ENCODE measurements at places on chromosomes 5 and 9. TPM values are rescaled to one million over a fixed set of nuclear protein-coding genes. Genes with fewer than 3 reads are reported as not detected.

Gene HSD17B3
- not detected for total RNA-seq

Gene OR1J2
- total RNA-seq: not detected

Gene CTNNA1
- total RNA-seq: 394 TPM

Gene OR2S2
- total RNA-seq: not detected

Gene UBLCP1
- 20.3 TPM for total RNA-seq

Gene IER5L
- total RNA-seq: 12.3 TPM

Gene PCDHGC4
- total RNA-seq: 0.90 TPM

Gene PCDHA10
- total RNA-seq: 0.07 TPM

Gene LCN9
- total RNA-seq: not detected

Gene PTGES
- total RNA-seq: not detected

GRCh38 chr5:157516006-157516405, 56.0 kb downstream of the NIPAL4 start:
- H3K36me3 ChIP-seq: peaks cover 2% of the 10 kb centered on the region
- peaks cover 17% of the 10 kb centered on the region for H3K4me1 ChIP-seq
- H3K27me3 ChIP-seq: no peaks in the 10 kb centered on the region
- H3K27ac ChIP-seq: no peak overlapping the region

DNA sequence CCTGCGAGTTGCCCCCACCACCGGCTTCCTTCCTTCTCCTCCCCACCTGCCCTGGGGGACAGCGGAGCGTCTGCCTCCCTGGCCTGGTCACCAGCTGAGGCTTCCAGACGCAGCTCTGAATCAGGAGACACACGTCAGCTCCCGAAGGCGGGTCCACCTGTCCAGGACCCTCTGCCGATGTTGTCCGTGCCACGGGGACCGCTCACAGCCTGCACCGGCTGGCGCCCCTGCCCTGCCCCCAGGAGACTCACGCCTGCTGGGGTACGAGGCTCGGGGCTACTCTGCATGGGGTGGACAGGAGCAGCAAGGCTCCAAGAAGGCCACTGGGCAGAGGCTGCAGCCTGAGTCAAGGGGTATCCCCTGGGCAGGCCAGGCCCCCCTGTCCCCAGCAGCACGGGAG, 1.9 kb upstream of the CCDC187 start:
- no peak overlapping the region for H3K4me3 ChIP-seq
- H3K4me1 ChIP-seq: no peaks in the 10 kb centered on the region
- DNase-seq: no peak
- no peaks in the 10 kb centered on the region for H3K36me3 ChIP-seq

GRCh38 chr9:14072850-14073249, 241.1 kb downstream of the NFIB start:
- H3K4me1 ChIP-seq: no peaks in the 10 kb centered on the region
- DNase-seq: no peak
- H3K27ac ChIP-seq: no peak overlapping the region
- no peaks in the 10 kb centered on the region for H3K27me3 ChIP-seq
- H3K36me3 ChIP-seq: no peaks in the 10 kb centered on the region

DNA sequence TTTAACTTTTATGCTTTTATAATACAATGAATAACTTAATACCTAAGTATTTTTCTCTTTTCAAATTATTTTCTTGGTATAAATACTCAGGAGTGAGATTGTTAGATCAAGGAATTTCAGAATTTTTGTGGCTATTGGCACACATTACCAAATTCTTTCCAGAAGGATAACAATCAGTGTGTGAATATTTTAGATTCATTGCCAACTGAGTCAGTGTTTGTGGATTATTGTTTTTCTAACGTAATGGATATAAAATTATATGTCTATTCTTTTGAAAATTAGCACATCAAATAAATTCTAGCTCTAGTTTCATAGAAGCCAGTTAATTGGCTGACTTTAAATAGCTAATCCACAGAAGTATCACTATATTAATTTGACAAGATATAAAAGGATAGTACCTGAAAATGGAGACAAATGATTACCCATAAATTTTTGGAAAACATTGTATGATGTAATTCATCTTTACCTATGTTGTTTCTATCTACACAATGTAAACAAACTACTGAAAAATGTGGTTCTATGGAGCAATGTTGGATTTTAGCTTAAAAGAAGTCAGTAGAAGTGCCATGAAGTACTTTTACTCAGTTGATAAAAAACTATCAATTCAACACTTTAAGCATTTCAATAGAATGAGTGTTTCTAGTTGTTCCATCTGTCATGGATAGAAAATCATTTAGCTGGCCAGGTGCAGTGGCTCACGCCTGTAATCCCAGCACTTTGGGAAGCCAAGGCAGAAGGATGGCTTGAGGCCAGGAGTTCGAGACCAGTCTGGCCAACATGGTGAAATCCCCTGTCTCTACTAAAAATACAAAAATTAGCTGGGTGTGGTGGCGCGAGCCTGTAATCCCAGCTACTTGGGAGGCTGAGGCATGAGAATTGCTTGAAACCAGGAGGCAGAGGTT, 185.1 kb downstream of the ADAMTSL1 start:
- peaks cover 12% of the 10 kb centered on the region for H3K4me1 ChIP-seq
- peak; percentile 71 for DNase-seq
- no peaks in the 10 kb centered on the region for H3K36me3 ChIP-seq
- no peak overlapping the region for H3K4me3 ChIP-seq
- peak overlapping the region; percentile 57 for H3K27ac ChIP-seq

- peak within 1 kb of the TSS; percentile 92 for H3K4me3 ChIP-seq
- peaks cover 21% of the 10 kb centered on the region for H3K4me1 ChIP-seq
- no peaks in the 10 kb centered on the region for H3K27me3 ChIP-seq
- no peaks in the 10 kb centered on the region for H3K36me3 ChIP-seq
- peak within 1 kb of the TSS; percentile 90 for H3K27ac ChIP-seq
Observed at GRCh38 chr9:132670457-132671391, at the start of gene GTF3C4. Gene GTF3C4 (plus strand): TSS chr9:132670464. CDS start chr9:132670599, 135 bp downstream.

DNA sequence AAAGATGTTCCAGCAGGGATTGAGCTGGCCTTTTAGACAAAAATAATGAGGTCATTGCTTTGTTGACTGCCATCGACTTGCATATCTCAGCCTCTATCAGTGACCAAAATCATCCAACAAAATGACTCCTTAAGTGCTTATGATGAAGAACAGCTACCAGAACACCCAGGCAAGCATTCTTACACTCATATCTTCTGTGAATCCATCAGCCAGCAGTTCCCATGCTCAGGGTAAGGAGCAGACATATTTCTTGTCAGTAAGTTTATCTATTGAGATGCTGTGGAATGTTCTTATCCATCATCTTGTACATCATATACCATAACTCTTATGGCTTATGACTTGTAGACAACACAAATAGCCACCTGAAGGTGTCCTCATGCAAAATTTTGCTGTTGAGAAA, 20.2 kb upstream of the SPDL1 start:
- H3K27ac ChIP-seq: no peak overlapping the region
- H3K27me3 ChIP-seq: no peaks in the 10 kb centered on the region
- no peak for DNase-seq
- no peaks in the 10 kb centered on the region for H3K36me3 ChIP-seq

- no peak overlapping the region for H3K27ac ChIP-seq
- H3K36me3 ChIP-seq: no peaks in the 10 kb centered on the region
- peak; percentile 68 for DNase-seq
- peaks cover 4% of the 10 kb centered on the region for H3K4me1 ChIP-seq
- H3K4me3 ChIP-seq: no peak overlapping the region
Observed at GRCh38 chr9:111621895-111622480, 9.1 kb upstream of the DNAJC25 start.

- H3K27ac ChIP-seq: no peak overlapping the region
- no peaks in the 10 kb centered on the region for H3K4me1 ChIP-seq
- no peak for DNase-seq
- H3K27me3 ChIP-seq: no peaks in the 10 kb centered on the region
Observed at GRCh38 chr5:6464441-6464840, 15.8 kb downstream of the UBE2QL1 start.

- no peak overlapping the region for H3K4me3 ChIP-seq
- no peak overlapping the region for H3K27ac ChIP-seq
- no peaks in the 10 kb centered on the region for H3K27me3 ChIP-seq
- H3K4me1 ChIP-seq: peaks cover 16% of the 10 kb centered on the region
- DNase-seq: peak; percentile 21
Observed at GRCh38 chr5:172110921-172111851, 76.8 kb downstream of the STK10 start.

DNA sequence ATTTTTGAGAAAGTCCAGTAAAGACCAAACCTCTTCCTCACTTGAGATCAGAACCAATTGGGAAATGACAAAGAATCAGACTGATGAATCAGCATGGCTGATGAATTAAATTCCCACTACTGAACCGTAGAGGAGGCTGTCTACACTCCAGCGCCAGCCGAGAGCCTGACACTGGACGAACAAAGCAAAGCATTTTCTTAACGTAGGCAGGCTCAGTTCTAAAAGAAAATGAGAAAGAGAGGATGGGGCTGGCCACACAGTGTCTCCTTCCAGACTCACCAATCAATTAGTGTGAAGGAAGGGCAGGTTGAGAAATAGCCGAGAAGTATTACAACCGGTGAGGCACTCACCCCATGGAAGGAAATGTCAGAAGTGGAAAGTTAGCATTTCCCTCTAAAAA, 49.4 kb downstream of the ITGA1 start:
- DNase-seq: peak; percentile 76
- H3K4me3 ChIP-seq: no peak overlapping the region
- peaks cover 20% of the 10 kb centered on the region for H3K4me1 ChIP-seq
- peak overlapping the region; percentile 48 for H3K27ac ChIP-seq

DNA sequence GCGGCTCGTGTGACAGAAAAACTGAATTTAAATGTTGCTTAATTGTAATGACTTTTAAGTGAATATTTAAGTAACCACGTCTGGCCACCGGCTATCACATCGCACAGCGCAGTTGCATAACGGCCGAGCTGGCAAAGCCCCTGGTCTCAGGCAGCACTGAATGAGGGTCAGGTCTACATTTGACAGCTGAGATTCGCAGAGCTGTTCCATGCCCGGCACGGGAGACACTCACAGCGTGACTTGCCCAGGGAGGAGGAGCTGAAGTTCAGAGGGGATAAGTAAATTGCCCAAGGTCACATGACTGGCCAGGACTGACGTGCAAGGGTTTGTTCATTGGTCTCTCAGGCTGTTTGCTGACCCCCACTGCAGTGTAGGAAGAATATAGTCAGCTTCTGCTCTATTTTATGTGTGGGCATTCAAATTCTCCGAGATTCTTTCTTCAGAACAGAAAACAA, 17.4 kb upstream of the COL5A1 start:
- no peak overlapping the region for H3K4me3 ChIP-seq
- DNase-seq: no peak
- no peak overlapping the region for H3K27ac ChIP-seq
- H3K27me3 ChIP-seq: no peaks in the 10 kb centered on the region
- H3K36me3 ChIP-seq: no peaks in the 10 kb centered on the region
- H3K4me1 ChIP-seq: peaks cover 29% of the 10 kb centered on the region

DNA sequence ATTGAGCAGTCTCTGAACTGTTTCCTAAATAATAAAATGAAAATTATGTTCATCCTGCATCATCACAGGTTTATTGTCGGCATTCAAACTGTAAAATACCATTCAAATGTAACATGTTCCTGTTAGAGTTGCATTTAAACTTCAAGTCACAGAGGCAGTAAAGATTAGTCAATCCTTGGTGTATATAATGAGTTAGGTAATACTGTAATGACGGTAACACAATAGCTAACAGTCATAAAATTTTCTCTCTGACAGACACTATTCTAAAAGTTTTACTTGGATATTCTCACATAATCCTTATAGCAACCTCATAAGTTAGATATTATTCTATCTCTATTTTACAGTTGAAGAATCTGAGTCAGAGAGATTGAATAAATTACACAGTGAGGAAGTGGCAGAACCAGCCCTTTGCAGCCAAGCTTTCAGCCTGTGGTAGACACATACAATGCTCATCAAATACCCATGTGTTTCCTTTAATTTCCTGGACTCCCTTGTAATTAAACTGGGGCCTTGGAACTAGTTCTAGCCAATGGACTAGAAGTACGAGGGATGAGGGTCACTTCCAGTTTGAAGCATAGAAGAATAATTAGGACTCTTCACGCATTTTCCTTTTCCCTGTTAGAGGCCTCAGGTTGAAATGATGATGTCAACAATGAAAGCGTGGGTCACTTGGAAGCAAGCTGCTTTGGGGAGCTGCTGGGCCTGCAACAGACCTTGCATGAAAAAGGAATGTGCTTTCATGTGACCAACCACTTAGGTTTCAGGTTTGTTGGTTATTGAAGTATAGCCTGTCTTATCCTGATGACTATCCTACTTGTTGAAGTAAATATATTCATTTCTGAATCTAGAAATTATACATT, 12.3 kb upstream of the CAST start:
- no peaks in the 10 kb centered on the region for H3K36me3 ChIP-seq
- no peak overlapping the region for H3K4me3 ChIP-seq
- H3K27ac ChIP-seq: no peak overlapping the region
- no peaks in the 10 kb centered on the region for H3K27me3 ChIP-seq
- no peak for DNase-seq

DNA sequence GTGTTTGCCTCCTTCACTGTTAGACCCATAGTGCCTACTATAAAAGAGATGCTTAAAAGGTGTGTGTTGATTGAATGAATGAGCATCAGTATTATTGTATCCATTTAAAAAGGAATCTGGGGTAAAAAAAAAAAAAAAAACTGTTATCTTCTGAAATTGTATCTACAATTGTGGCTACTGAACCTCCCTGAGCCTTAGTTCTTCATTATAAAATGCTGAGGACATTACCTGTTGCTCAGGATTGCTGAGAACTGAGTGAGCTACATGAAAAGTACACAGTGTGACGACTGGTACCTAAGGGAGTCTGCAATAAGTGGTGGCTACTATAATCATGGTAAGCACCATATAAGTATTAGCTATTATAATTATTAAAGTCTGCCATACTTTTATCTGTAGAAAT, 270.7 kb downstream of the NR3C1 start:
- no peaks in the 10 kb centered on the region for H3K36me3 ChIP-seq
- no peak overlapping the region for H3K4me3 ChIP-seq
- H3K27ac ChIP-seq: no peak overlapping the region
- H3K4me1 ChIP-seq: no peaks in the 10 kb centered on the region

GRCh38 chr5:135242021-135242865, 156.8 kb downstream of the MACROH2A1 start:
- H3K4me1 ChIP-seq: peaks cover 28% of the 10 kb centered on the region
- no peak overlapping the region for H3K4me3 ChIP-seq
- H3K27ac ChIP-seq: no peak overlapping the region
- peak; percentile 42 for DNase-seq
- no peaks in the 10 kb centered on the region for H3K36me3 ChIP-seq

DNA sequence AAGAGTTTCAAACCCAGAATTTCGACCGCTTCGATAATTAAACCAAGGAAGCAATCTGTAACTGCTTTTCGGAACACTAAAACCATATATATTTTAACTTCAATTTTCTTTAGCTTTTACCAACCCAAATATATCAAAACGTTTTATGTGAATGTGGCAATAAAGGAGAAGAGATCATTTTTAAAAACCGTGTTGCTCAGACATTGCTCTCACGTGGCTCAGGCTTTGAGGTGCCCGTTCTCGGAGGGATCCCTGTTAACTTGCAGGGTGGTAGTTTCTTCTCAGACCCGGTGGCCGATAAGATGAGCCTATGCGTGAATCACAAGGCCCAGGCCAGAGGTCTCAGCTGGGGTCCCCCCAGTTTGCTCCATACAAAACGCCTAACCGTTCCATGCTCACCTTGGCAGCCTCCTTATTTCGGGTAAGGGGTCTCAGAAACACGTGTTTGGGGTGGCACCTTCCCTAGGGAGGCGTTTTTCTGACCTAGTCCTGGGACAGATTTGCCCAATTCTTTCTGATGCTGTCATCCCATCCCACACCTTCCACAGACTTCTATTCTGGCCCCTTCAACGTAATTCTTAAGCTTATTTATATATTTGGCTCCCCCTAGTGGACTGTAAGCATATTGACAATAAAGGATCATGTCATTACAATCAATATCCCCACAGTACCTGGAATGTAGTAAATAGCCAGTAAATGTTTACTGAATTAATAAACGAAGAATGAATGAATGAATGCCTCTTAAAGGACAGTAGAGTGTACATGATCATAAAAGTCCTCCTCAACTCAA, 48.1 kb downstream of the THBS4 start:
- peak; percentile 64 for DNase-seq
- H3K27me3 ChIP-seq: no peaks in the 10 kb centered on the region
- no peaks in the 10 kb centered on the region for H3K4me1 ChIP-seq
- peak overlapping the region; percentile 23 for H3K4me3 ChIP-seq
- no peaks in the 10 kb centered on the region for H3K36me3 ChIP-seq
- no peak overlapping the region for H3K27ac ChIP-seq

Data from endothelial cell of umbilical vein (primary cell).